ENCODE measurements at places on chromosomes 11 and 22.

- DNase-seq: no peak
Observed at GRCh38 chr11:43579171-43579918, 101.2 kb upstream of the HSD17B12 start.

DNA sequence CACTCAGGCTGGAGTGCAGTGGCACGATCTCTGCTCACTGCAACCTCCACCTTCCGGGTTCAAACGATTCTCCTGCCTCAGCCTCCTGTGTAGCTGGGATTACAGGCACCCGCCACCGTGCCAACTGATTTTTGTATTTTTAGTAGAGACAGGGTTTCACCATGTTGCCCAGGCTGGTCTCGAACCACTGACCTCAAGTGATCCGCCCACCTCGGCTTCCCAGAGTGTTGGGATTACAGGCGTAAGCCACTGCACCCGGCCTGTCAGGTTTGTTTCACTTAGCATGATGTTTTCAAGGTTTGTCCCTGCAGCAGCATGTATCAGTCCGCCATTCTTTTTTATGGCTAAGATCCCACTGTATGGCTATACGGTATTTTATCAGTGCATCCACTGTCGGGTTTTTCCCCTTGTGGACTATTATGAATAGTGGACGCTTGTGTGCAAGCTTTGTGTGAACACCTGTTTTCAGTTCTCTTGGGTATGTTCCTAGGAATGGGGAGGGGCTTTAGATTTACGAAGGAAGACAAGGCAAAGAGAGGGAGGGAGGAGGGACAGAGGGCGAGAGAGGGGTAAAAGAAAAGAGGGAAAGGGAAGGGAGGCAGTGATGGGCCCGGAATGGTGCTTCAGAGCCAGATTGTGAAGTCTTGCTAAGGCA is 13.9 kb upstream of the CDC42EP2 start:
- no peak for DNase-seq

- DNase-seq: peak; percentile 57
Observed at GRCh38 chr11:1735271-1735670, 15.1 kb downstream of the IFITM10 start.

- peak; percentile 37 for DNase-seq
Observed at GRCh38 chr11:70732023-70732880, 333.9 kb downstream of the CTTN start.

DNA sequence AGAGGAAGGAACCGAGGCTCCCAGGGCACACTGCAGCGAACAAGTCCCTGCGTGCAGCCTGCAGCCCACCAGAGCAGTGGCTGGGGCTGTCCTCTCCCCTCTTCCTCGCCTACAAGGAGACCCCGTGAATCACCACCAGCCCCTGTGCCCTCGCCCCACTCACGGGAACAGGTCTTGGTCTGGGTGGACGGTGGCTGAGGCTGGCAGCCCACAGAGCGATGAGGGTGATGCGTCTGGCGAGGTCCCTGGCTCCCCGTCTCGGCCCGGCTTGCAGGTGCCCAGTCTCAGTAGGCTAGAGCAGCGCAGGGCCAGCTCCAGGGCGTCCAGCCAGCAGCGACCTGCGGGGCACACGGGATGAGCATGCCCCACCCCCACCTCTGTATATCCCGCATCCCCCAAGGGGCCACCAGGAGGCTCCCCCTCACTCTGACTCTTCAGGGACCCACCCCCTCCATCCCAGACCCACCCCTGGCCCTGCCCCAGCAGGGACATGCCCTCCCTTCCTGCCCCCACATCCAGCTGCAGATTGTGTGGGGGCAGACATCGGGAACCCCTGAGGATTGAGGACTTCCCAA is 50.5 kb upstream of the CARS1 start:
- DNase-seq: peak; percentile 68

GRCh38 chr22:16964366-16964765 is 43.7 kb downstream of the GAB4 start:
- no peak for DNase-seq

- peak; percentile 25 for DNase-seq
Observed at GRCh38 chr11:117546431-117547194, 219.0 kb downstream of the CEP164 start.

GRCh38 chr11:117313091-117313490 is 3.0 kb downstream of the BACE1 start:
- DNase-seq: no peak

Data from aorta (tissue), 5 donors.